ENCODE measurements at places on chromosomes 6 and 20. TPM values are rescaled to one million over a fixed set of nuclear protein-coding genes. Genes with fewer than 3 reads are reported as not detected.

- H3K27ac ChIP-seq, result no peak overlapping the region
- no peak overlapping the region for H3K4me3 ChIP-seq
- H3K27me3 ChIP-seq, result no peaks in the 10 kb centered on the region
- DNase-seq, result no peak
- H3K4me1 ChIP-seq, result no peaks in the 10 kb centered on the region
Observed at GRCh38 chr6:81194374-81194773, 558.1 kb downstream of the TENT5A start.

DNA sequence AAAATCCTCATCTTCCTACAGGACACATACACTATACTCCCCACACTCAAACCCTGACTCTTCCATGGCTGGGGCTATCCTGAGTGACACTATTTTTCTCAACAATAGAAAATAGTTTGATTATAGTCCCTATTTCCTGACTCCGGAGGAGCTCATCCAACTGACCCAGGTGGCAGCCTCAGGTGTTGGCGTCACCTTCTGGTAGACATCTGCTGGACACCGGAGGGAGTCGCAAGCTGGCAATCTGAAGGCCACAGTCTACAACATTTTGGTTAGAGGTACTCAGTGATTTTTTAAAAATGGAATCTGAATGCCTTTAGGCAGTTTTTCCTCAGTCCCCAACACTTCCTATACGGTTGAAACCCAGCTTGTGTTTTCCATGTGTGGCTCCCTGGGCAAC, 32.2 kb upstream of the OCSTAMP start:
- peaks cover 19% of the 10 kb centered on the region for H3K27me3 ChIP-seq
- no peaks in the 10 kb centered on the region for H3K4me1 ChIP-seq
- no peaks in the 10 kb centered on the region for H3K36me3 ChIP-seq

GRCh38 chr6:19535351-19535750, 301.8 kb upstream of the ID4 start:
- H3K27me3 ChIP-seq, result no peaks in the 10 kb centered on the region
- H3K4me1 ChIP-seq, result no peaks in the 10 kb centered on the region
- no peak for DNase-seq
- H3K4me3 ChIP-seq, result no peak overlapping the region
- H3K27ac ChIP-seq, result no peak overlapping the region

The C6orf58 gene
- total RNA-seq, result not detected

All from activated CD4-positive, alpha-beta memory T cell treated with anti-CD3 and anti-CD28 coated beads, Interleukin-2, amount 10 ng/mL, durations not matched to agents 7 days and 5 days (primary cell).